Stimulated activated CD8-positive, alpha-beta memory T cell treated with anti-CD3 and anti-CD28 coated beads, Interleukin-7, amount 100 ng/mL, for 48 hours (primary cell): ENCODE measurements at places on chromosomes 12 and 14.

- no peak for DNase-seq
Measured at GRCh38 chr14:54967496-54967895, 59.4 kb downstream of the WDHD1 start.

DNA sequence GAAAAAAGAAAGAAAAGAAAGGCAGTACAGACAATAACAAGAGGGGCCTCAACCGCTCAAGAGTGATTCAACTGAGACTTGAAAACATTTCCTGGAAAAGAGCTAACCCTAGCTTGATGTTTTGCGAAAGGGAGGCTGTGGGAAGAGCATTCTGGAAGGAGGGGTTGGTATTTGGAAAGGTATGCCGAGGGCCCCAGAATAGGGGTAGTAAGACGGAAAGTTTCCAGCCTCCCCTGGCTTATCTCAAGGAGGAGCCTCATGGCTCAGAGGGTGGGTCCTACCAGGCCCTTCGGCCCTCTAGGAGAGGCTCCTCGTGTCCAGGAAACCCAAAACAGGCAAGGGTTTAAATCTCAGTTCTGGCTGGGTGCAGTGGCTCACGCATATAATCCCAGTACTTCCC lies 8.4 kb downstream of the RNU4-2 start:
- no peak for DNase-seq

- no peak for DNase-seq
Measured at GRCh38 chr12:12714276-12715021, 2.7 kb upstream of the CDKN1B start.

GRCh38 chr12:65810036-65810435 lies 14.2 kb upstream of the HMGA2 start:
- DNase-seq, result no peak
